ENCODE measurements at places on chromosomes 6 and 20.

DNA sequence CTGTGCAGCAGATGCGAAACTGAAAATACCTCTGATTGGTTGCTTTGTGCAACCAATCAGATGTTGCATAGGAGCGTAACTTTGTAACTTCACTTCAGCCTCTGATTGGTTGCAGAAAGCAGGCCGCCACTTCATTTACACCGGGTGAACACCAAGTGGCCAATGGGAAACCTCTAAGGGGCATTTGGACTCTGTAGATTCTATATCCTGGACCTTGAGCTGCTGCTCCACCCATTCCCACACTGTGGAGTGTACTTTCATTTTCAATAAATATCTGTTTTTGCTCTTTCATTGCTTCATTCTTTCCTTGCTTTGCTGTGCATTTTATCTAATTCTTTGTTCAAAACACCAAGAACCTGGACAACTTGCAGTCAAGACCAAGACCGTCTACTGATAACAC is 14.1 kb upstream of the NXT1 start:
- DNase-seq = no peak

GRCh38 chr6:110526726-110527125 is 50.3 kb upstream of the SLC22A16 start:
- no peak for DNase-seq

- DNase-seq = no peak
Measured at GRCh38 chr6:121732641-121733040, 297.2 kb downstream of the GJA1 start.

DNA sequence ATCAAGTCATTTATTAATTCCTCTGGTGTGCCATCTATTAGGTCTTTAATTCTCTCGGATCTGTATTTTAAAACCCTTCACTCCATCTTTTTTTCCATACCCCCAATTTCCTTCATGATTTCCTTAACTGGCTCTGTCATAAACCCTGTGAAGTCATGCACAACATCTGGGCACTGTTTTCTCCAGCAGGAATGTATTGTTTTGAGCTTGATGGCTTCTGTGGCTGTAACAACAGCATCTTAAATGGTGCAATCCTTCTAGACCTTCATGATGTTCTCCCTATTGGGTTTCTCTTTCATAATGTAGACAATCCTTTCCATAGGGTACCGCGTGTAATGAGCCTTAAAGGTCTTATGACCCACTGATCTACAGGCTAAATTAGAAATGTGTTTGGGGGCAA is 29.0 kb downstream of the CDK19 start:
- no peak for DNase-seq

DNA sequence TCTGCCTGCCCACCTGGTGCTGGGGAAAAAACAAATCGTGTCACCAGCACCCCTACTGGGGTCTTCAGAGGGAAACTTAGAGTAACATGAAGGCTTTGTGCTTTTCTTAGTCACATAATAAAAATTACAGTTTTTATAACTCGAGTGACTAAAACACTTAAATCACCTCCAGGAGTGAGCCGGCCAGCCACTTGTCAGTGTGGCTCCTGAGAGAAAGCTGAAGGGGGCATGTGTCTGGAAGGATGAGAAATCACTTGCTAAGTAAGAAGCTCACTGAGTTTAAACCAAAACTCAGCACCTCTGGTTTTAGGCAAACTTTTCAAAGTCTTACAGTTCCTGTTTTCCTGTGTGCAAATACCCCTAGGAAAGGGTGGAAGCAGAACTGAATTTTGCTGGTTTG is 372.2 kb downstream of the CDH26 start:
- DNase-seq = no peak

DNA sequence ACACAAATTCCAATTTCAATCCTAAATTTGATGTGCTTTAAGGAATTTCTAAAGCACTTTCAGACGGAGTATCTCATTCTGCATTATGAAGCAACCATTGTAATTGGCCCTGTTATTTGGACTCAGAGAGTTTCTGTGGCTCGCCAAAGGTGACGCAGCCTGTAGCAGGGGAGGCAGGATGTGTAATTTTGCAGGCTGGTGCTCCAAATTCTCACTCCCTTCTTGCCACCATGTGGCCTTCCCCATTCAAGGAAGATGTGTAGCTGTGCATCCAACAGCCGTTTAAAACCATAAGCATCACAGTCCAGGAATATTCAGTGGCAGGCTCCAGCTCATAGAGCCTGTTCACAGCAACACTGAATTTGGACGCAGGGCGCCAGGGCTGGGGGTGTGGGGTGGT is 45.8 kb downstream of the AGPAT4 start:
- no peak for DNase-seq

- DNase-seq = no peak
Measured at GRCh38 chr6:130943738-130944137, 116.5 kb downstream of the SMLR1 start.

- DNase-seq = no peak
Measured at GRCh38 chr6:135577059-135577538, 79.6 kb upstream of the AHI1 start.

DNA sequence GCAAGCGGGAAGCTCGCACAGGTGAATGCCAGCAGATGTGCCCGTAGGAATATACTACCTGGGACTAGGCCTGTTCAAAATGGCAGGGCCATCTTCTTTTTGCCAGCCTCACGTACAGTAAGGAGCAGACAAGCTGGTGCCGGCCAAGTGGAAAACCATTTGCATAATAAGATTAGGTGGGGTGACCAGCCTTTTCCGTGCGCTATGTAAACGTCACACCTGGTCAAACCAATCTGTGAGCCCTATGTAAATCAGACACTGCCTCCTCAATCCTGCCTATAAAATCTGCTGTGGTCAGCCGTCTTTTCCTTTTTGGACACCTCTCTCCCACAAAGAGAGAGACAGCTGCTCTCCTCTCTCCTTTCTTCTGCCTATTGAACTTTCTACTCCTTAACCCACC is 60.8 kb upstream of the TMEM30A start:
- DNase-seq = no peak

- DNase-seq = no peak
Measured at GRCh38 chr6:147693181-147693580, 184.7 kb downstream of the SAMD5 start.

DNA sequence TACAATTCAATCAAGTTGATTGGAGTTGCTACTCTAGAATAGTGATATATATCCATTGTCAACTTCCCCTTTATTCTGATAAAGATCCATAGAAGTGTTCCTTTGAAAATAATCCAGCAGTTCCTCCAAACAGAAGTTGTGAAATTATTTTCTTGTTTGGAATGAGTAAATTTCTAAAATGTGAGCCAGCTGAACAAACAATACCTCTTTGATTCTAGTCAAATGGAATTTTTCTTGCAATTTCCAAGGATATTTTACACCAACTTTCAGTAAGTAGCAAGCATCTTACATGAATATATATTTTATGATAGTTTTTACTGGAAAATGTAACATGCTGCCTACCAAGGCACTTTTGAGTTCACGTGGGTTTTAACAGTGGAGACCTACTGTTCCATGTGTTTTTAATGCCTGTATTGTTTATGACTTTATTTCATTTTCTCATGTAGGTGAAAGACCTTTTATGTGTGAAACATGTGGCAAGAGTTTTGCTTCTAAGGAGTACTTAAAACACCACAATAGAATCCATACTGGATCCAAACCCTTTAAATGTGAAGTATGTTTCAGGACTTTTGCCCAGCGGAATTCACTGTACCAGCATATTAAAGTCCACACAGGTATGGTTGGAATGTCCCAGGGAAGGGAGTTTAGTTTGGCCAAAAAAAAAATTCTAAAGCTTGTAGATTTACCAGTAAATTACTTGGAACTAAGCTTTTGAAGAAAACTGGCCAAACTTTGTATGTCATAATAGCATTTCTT is 6.5 kb downstream of the GZF1 start:
- no peak for DNase-seq

- no peak for DNase-seq
Measured at GRCh38 chr6:166104107-166104506, 63.5 kb downstream of the TBXT start.

DNA sequence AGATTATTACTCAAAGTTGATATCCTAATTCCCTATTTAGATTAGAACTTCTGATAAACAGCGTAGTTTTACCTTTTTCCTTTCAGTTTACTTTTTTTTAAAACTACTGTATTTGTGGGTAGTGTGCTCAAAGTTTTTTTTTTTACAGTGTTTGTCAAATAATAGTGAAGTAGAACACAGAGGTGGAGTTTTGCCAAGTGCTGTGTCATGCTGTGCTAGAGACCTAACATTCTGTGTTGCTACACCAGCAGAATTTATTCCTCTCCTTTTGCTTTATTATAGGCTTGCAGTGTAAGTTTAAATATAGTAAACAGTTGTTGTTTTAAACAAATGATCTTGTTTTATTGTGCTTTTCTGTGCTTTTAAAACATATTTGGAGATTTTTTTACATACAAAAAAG is 125.4 kb downstream of the HIVEP1 start:
- no peak for DNase-seq

- DNase-seq = no peak
Measured at GRCh38 chr6:5745081-5745480, 261.6 kb downstream of the NRN1 start.

GRCh38 chr6:107244742-107245480 is 129.6 kb upstream of the BEND3 start:
- DNase-seq = no peak

- DNase-seq = no peak
Measured at GRCh38 chr20:695165-695866, 19.7 kb upstream of the SCRT2 start.

DNA sequence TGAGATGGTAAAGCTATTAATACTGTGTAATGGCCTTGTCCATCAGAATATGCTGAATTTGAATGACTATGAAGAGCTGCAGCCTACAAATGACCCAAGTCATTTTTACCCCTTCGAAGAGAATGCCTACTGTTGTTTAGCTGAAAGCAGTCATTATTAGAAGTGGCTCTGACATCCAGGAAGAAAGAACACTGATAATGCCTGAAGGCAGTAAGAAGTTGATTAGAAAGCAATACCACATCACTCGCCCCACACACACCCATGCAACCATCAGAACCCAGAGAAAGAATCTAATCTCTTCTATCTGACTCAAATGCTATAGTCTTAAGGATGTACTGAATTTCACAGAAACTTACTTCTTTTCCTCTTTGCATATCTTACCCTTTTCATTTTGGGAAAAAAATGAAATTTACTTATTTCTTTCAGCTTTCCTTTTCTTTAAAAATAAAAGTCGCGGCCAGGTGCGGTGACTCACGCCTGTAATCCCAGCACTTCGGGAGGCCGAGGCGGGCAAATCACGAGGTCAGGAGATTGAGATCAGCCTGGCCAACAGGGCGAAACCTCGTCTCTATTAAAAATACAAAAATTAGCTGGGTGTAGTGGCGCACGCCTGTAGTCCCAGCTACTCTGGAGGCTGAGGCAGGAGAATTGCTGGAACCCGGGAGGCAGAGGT is 61.0 kb downstream of the ARHGAP18 start:
- no peak for DNase-seq

GRCh38 chr6:40754461-40755045 is 167.4 kb upstream of the LRFN2 start:
- no peak for DNase-seq

GRCh38 chr6:142444881-142445301 is 143.1 kb downstream of the ADGRG6 start:
- DNase-seq = no peak

DNA sequence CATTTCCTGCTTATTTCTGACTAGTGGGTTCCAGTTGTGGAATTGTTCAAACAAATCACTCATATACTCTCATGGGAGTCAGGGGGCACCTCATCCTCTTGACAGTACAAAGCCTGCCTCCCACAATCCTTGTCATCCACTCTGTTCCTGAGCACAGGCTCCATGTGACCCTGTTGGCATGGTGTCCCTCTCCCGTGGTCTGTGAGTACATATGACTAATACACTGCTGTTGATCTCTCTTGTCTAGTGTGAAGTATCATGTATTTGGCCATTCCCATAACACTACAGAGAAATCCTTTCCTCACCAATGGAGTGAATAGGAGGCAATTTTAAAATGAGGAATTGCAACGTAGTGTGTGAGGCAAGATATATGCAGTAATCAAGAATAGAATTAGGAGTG is 185.3 kb downstream of the OGFRL1 start:
- no peak for DNase-seq

DNA sequence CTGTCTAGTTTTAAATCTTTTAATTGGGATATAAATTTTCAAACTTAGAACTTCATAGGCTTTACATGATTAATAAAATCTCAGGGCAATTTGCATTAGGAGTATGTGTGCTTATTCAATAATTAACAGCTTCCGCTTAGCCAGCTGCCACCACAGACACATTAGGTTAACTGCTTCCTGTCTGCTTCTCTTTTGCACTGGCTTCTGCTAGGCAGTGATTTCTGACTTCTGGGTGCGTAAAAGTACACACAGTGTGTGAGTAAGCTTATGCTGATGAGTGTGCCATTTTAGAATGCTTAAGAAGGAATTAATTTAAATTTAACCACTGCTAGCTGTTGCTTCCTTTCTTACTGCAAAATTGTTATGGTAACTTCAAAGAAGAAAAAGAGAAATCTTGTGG is 73.9 kb downstream of the F13A1 start:
- no peak for DNase-seq

DNA sequence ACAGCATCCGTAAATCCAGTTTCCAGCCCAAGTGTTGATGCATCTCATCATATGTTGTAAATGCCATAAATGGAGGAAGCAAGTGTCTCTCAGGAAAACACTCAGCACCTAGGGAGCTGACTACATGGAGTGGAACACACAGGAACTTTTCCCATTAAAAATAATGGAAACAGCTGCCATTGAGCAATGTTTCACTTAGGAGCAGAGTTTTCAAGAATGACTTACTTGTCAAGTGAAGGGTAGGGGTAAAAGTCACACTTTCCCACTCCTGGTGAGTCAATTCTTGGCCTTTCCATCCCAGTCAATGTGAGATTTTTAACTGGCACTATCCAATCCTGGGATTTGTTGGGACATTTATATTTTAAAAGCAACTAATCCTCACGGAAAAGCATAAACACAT is 119.4 kb upstream of the ASF1A start:
- DNase-seq = no peak

- no peak for DNase-seq
Measured at GRCh38 chr20:20614391-20614790, 98.1 kb downstream of the RALGAPA2 start.

DNA sequence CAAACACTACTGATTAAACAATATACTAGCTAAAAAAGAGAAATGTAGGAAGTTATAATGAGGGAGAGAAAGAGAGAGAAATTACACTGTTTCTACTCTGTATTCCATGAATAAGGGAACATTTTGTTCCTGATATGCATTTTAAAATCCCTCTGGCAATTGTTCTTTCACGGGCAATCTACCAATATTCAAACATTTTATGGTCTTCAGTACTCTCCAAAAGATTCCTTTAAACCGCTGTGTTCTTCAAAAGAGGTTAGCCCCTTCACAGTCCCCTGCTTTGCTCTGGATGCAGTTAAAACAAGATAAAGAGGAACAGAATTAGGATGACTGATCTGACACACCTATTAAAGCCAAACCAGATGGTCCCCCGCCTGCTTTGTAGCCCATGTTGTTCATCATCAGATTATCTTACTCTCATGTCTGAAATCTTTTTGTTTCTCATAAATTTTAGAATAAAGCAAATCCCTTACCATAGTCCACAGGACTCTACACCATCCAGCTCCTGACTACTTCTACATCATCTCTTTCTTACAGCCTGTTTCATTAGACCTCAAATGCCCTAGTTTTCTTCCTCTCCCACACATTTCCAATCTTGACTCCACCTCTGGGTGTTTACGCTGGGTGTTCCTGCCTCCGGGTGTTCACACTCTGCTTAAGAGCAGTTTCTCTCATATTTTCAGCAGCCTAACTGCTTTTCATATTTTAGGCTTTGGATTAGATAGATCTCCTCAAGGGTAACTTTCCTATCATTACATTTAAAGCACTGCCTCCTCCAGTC is 399.7 kb downstream of the COL12A1 start:
- no peak for DNase-seq

All from activated CD8-positive, alpha-beta memory T cell treated with anti-CD3 and anti-CD28 coated beads for 1 hour (primary cell).